Calu3 (cell line): ENCODE measurements at places on chromosomes 3 and 15.
A peak's percentile ranks its signal among the peaks of the same experiment; 100 is the strongest.

GRCh38 chr15:59491062-59491461 lies 53.1 kb downstream of the FAM81A start:
- DNase-seq = no peak

DNA sequence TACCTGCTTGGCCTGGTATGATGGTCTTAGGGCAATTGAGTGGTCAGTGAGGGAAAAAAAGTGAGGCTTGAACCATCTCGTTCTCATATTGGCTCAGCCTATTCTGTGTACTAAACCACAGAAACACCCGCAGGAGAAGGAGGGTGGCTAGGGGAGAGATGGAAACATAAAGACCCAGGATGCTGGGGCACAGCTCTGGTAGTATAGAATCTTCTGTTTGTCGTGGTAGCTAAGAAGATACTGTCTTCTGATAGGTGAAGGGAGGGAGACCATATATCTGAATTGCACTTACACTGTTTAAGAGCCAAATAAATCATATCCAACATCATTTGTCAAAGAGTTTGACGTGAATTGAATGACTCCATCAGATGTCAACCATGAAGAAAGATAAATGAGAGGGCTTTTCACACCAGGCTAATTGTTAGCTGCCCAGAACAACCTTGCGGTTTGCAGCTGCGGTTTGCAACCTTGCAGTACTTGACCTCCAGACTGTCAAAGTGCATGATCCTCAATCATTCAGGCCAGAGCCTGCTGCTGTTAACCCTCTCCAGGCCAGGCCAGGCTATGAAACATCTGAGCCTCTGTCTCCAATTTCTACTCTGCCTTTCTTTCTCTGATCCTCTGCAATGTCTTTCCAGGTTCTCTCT lies 40.9 kb upstream of the PIK3R4 start:
- DNase-seq = no peak

DNA sequence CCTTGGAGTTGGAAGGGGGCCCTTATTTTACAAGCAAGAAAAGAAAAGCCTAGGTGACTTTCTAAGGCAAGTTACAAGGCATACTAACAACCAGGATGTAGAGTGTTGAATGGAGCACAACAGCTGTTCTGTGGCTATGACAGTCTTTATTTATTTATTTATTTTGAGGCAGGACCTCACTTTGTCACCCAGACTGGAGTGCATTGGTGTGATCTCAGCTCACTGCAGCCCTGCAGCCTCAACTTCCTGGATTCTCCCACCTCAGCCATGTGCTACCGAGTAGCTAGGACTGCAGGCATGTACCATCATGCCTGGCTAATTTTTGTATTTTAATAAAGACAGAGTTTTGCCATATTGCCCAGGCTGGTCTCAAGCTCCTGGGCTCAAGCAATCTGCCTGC lies 973.4 kb downstream of the ROBO1 start:
- DNase-seq = no peak

DNA sequence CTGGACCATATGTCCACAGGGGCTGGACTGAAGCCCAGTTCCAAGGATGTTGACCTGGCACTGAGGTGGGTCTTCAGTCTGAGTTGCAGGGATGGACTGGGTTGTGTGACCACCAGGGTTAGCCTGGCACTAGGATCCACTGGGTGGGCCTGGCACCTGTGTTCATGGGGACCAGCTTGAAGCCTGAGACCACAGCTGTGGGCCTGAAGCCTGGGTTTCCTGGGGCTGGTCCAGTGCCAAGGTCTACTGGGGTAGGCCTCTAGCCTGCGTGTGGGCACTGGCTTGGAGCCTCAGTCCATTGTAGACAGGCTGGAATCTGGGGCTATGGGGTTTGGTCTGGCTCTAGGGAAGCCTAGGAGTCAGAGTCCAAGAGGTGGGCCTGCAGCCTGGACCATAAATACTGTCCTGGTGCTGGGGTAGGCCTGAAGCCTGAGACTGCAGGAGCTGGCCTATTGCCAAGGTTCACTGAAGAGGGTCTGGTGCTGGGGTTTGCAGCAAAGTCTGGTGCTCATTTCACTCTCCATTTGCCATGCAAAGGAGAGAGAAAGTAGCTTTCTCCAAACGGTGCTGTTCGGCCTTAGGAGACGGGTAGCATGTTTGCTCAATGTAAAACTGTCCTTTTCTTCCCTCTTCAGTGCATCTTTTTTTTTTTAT lies 51.2 kb upstream of the TBC1D5 start:
- no peak for DNase-seq

DNA sequence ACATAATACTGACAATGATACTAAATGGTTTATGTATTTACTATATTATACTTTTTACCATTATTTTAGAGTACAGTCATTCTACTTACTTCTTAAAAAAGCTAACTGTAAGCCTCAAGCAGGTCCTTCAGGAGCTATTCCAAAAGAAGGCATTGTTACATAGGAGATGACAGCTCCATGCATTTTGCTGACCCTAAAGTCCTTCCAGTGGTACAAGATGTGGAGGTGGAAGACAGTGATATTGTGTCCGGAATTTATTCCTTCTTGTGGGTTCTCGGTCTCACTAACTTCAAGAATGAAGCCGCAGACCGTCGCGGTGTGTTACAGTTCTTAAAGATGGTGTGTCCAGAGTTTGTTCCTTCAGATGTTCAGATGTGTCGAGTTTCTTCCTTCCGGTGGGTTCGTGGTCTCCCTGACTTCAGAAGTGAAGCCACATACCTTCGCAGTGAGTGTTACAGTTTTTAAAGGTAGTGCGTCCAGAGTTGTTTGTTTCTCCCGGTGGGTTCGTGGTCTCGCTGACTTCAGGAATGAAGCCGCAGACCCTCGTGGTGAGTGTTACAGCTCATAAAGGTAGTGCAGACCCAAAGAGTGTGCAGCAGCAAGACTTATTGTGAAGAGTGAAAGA lies 20.9 kb downstream of the AVEN start:
- no peak for DNase-seq

DNA sequence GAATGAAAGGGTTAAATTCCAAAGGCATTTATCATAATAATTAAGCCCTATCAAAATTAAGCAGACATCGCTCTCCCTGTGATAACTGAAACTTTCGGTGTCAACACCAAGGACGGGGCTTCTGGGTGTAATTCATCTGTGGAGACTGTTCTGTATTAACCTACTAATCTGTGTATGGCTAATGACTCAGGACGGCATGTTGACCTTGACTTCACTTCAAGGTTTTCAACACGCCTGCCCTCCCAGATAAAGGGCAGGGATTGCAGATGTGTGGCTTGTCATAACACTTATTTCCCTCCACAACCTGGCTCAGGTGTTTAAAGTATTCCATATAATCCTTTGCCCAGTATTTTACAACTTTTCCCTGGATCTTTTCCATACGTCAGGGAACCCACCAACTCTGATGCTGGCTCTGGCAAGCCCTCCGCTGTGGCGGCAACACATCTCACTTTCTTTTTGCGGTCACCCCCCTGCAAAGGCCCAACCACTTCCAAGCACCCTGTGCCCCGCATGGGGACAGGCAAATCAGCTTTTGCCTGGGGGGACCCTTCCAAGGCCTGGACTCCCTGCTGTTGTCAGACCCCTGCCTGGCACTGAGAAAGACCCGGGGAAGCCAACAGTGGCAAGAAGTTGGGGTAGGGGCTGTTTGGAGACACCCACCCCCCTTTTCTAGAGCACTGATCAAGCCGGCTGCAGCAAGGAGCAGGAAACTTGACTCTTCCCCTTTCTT lies 93.2 kb upstream of the MEF2A start:
- DNase-seq = no peak

GRCh38 chr3:6862880-6863195 lies 1.9 kb downstream of the GRM7 start:
- DNase-seq = no peak

DNA sequence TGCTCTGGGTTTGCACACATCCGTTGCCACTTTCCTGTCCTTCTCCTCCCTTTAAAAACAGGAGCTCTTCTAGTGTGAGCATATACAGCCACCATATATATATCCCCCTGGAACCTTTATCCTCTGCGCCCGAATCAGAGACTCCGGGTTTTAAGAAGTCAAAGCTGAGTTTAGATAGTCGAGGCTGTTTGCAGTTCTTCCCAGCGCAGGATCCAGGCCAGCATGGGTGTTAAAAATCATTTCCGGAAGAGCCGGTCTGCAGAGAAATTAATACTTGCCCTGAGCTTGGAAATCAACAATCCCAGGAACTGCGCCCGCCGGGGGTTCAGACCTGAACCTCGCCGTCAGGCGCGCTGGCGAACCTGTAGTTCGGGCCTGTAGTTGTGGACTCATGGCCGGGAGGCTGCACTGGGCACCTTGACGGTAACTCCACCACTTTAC lies 2.3 kb downstream of the SHOX2 start:
- DNase-seq = peak; percentile 38
